Left hindlimb (tissue), 1 donor: ENCODE measurements at places on chromosomes 12 and 14.

DNA sequence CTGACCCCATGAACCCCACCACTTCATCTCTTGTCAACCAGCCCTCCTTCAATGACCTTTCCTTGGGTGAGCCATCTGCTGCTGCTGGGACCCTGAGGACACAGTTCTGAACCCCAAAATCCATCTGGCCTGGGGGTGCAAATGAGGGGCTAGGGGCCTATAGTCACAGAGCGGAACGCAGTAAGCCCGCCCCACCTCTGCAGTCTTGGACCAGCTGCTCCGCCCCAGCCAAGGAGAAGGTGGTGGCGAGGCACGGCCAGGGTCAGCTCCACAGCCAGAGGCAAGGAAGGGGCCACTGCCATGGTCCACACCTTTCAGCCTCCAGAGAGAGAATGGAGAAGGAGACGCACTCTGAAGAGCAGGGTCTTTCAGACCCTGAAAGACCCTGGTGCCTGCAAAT lies 5.1 kb downstream of the TMEM179 start:
- no peak for DNase-seq

GRCh38 chr14:37246427-37246829 lies 48.7 kb downstream of the MIPOL1 start:
- no peak for DNase-seq

DNA sequence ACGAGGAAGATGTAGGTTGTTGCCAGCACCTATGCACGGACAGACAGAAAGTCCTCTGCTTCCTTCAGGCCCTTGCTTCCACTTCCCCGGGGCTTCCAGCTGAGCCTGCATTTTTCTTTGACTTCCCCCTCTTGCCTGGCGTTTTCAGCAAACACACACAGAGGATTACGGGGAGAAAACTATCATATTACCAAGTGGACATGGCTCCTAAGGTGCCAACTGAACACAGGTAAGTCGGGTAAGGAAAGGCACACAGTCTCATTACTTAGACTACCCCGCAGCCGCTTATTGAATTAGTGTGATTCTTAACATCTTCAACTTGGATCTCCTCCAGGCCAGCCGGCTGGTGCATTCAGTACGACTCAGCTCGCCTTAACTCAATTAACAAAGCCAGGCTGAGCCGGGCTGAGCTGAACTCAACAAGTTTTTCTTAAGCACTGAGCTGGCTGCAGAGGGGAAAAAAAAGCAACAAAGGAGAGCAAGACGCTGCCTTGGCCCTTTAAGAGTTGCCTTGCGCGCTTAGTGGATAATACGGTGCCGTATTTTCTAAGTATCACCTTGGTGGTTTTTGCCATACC lies 19.2 kb upstream of the MAP1LC3B2 start:
- DNase-seq = peak; percentile 64

DNA sequence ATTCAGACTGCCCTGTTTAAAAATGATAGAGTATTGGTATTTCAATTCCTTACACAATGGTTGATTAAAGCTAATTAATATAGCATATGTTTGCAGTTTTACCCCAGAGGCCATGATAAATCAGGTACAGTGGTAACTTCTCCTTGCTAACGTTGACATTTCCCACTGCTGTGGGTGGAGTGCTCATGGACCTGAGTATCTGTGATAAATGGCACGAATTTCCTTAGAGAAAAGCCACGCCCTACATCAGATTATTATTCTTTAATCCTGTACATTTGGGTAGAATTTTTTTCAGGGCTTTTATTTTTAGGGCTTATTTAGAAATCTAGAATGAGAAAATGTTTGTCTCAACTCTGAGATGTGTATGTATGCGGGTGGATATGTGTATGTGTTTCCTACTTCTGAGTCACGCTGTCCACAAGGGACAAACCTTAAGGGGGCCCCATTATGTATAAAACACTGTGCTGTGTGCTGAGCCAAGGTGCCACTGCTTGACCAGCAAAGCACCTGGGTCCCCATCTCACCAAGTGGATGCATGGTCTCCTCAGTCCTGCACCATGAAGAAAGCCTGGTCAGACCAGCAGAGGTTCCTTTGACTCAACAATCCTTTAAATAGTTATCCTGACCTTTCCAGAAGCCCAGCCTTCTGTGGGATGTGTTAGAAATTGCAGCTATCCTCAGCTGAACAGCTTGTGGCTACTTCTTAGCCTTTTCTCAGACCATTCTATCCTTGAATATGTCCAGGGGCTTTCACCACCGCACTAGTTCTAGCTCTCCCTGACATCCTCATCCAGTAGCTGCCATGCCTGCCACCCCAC lies 57.9 kb upstream of the STK38L start:
- no peak for DNase-seq

- no peak for DNase-seq
Measured at GRCh38 chr12:93009533-93009932, 80.4 kb upstream of the EEA1 start.

GRCh38 chr12:111893287-111893686 lies 51.3 kb downstream of the MAPKAPK5 start:
- no peak for DNase-seq

DNA sequence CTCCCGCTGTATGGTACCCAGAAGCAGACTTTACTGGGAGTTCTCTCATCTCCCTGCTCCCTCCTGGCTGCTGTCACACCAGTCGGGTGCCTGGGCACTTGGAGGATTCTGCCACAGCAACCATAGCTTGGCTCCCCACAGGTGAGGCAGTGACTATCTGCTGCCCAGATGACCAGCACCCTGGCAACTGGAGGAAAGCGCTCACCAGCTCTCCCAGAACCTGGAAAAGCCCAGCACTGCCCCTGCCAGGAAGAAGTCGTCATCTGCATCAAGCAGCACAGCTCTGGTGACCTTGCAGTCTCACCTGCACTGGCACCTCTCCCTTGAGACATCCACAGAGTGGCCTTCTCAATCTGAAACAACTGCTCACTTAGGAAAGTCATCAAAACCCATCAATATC lies 31.9 kb upstream of the TC2N start:
- no peak for DNase-seq

GRCh38 chr14:59511916-59512575 lies 27.7 kb downstream of the JKAMP start:
- DNase-seq = no peak

DNA sequence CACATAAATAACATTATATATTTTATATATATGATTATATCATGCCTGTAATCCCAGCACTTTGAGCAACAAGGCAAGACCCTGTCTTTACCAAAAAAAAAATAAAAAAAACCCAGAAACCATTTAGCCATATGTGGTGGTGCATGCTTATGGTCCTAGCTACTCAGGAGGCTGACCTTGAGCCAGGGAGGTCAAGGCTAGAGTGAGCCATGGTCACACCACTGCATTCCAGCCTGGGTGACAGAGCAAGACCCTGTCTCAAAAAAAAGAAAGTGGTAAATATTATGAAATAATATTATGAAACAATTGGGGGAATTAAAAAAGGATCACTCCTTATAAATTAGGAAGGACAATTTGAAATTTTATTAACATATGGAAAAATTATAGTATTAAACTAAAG lies 16.0 kb downstream of the RAD51B start:
- DNase-seq = no peak

DNA sequence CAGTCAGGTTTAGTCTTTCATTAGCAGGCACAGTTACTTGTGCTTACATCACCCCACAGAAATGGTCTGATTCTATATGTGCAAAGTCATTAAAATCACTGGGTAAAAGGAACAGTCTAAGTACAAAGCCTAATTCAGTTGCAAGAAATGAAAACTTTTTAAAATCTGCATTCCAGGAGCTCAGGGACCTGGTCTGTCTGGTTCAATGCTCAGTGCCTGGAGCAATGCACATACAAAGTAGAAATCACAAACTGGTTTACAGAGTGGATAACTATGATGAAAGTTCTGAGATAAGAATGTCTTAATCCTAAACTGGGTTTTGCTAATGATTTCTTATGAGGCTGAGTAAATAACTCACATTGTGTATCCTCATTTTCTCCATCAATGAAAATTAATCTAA lies 28.7 kb downstream of the LMNTD1 start:
- DNase-seq = no peak

GRCh38 chr12:120775862-120776552 lies 50.4 kb downstream of the ACADS start:
- no peak for DNase-seq

DNA sequence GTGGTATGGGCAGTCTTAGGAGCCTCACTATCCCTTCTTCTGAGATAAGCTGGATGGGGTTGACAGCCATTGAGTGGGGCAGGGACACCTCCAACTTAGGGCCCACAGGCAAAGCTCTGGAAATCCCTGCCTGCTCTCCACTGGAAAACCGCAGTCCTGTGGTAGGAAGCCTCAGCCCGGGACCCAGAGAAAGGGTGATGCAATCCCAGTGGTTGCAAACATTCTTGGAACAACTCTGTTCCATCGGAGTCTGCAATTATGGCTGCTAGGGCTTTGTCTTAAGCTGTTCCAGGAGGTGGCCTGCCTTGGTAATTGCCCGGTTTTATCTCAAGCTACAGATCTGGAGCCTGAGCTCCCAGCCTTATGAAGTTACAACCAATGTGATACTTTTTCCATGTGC lies 133.4 kb downstream of the DICER1 start:
- DNase-seq = peak; percentile 62

DNA sequence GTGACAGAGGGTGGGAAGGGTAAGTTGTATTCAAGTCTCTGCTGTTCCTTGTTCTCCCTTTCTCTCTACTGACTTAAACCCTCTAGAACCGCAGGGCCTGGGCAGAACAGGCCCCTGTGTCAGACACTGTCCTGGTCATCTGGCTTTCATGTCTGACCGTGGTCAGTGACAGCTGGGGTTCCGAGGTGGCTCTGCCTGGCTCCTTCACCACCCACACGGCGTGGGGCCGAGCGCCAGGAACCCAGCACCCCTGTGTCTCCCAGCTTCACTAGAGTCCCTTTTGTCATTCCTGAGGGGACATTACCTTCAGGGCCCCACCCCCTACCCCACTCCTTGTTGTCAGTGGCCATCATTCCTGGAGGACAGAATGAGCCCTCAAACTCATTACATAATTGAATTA lies 168.9 kb downstream of the ADGRD1 start:
- DNase-seq = peak; percentile 8

DNA sequence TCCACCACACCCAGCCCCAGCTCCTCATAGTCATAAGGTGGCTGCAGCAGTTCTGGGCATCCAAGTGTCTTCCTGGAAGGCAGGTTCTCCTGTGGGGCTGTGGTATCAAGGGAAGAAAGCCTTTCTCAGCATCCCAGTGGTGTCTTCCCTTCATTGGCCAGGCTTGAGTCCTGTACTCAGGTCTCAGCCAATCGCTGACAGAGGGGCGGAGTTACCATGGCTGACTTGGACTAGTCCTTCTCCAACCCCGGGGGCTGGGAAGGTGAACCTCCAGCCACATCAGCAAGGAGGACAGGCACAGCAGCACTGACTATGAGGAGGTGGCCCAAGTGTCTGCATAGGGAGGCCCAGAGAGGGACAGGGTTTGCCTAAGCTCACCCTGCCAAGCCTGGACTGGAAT lies 64.0 kb upstream of the SLC24A4 start:
- no peak for DNase-seq

DNA sequence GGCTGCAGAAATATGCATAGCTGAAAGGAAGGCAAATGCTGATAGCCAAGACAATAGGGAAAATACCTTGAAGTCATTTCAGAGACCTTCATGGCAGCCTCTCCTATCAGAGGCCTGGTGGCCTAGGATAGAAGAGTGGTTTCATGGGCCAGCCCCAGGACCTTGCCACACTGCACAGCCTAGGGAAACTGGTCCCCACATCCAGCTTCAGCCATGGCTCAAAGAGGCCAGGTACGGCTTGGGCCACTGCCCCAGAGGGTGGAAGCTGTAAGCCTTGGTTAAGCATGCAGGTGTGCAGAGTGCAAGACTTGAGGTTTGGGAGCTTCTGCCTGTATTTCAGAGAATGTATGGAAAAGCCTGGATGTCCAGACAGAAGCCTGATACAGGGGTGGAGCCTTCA lies 101.0 kb upstream of the KITLG start:
- no peak for DNase-seq

- peak; percentile 24 for DNase-seq
Measured at GRCh38 chr12:53484686-53485575, 14.3 kb downstream of the MAP3K12 start.

DNA sequence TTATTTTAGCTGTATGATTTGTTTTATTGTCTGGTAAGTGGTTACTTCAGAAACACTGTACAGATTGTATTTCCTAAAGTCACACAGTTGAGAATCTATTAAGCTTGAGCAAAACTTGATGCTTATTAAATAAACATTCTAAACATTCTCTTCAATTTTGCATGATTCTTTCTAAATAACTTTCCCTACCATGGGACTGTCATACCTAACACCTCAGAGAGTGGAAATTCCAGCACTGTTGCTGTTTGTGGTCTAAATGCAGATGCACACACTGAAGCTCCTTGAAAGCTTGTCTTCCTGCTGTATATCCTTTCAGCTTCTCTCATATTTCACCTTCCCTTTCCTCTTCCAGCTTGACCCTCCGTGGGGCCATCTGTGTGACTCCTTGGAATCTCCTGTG lies 392.0 kb downstream of the LRIG3 start:
- DNase-seq = no peak

GRCh38 chr12:55972042-55972441 lies 1.8 kb upstream of the RAB5B start:
- DNase-seq = no peak

GRCh38 chr14:63745858-63746425 lies 18.1 kb upstream of the SGPP1 start:
- DNase-seq = no peak

DNA sequence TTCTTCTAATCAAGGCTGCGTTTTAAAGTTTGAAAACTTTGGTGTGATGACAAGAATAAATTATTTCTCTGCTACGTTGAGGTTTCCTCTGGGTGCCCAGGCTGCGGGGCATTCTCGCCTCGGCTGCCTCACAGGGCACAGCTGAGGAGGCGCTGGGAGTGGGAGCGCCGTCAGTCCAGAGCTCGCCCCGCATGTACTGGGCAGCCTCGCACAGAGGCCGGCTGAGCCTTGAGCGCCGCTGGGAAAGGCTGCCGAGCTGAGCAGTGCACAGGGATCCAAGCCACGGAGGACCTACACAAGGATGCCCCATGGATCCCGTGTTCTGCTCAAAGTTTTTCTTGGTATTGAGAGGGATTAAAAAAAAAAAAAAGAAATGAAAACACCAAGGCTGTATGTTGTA lies 11.6 kb downstream of the RFX4 start:
- DNase-seq = no peak

DNA sequence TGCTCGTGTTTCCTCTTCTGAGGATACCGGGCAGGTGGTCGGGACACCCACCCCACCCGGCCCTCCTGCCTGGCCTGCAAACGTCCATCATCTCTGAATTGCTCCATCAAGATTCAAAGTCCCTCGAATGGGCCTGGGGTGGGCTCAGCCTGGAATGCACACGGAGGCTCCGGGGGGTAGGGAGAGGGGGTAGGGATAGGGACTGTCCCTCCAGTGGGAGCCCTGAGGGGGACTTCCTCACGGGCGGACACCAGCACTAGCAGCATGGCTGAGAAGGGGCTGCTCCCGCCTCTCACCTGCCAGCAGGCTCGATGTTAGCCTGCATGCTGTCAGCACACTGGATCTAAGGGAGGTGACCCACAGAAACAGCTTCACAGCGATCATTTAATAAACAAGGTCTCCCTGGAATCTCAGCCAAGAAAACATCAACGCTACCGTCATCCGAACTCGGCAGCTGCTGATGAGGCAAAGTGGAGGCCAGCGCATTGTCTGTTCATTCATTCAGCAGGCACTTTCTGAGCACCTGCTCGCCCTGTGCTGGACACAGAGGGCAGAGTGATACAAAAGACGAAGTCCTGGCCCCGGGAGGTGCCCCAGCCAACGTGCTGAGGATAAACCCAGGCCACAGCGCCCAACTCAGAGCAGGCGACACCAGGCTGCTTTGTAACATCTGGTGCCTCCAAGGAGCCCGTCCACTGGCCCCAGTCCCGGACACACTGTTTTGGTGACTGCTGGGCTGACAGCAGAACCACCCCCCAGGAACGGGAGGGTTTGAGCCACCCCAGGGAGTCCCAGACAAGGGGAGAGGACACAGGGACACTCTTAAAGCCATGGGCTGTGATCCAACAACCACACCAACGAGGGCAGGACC lies 6.3 kb downstream of the TMEM179 start:
- DNase-seq = peak; percentile 29
